ENCODE measurements at places on chromosomes 4 and X.

DNA sequence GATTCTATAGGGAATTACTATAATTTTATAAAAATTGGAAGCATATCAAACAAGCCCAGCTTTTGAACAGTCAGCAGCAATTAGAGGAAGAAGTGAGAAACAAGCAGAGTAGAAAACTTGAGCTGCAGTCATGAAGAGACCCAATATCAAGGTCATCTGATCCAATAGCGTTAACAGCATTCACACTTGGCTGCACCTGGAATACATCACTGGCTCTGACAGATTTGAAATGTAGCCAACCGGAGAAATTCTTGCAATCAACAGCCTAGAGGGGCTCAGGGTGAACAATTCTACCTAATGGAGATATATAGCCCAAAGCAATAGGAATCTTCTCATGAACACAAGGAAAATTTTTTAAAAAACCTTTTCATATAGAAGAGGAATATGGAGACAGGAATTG, 13.6 kb downstream of the DDX53 start:
- no peak for DNase-seq

DNA sequence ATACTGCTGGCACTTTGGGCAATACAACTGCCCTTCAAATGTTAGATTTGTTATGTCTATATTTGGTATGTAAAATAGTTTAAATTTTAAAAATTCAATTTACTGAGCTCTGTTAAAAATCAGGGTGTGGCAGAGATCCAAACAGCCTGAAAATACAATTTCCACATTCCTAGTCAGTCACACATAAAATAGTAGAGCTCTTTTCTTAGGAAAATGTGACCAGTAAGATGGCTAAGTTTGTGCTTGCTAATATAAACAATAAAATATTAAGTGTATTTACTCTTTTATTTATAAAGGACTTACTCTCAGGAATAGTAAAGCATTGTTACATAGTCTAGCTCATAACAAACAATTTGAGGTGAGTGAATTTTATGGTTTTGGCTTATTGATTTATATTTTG, 200.2 kb downstream of the DKK2 start:
- no peak for DNase-seq

GRCh38 chrX:121028419-121028818, 19.0 kb upstream of the GLUD2 start:
- DNase-seq = no peak

DNA sequence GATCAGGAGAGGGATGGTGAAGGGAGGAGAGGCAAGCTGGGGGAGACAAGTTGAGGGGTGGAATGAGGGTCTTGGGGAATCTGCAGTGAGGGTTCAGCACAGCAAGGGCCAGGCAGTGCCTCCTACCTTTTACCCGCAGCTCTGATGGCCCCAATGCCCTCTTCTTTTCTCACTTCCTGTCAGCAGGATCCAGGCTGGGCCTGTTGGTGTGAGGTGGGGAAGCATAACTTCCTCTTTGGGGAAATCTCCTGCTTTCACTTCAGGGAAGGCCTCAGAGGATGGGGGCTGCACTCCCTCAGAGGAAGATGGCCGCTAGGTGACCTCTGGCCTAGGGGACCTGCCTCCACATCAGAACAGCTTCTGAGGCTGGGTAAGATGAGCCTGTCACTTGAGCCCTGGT, 36.5 kb downstream of the EFNB1 start:
- DNase-seq = no peak

- DNase-seq = no peak
These were observed 148.6 kb downstream of the ARHGAP10 start for GRCh38 chr4:147880511-147880910.

- DNase-seq = no peak
These were observed 20.1 kb upstream of the SASH3 start for GRCh38 chrX:129759576-129760061.

- DNase-seq = no peak
These were observed 11.0 kb downstream of the DHRSX start for GRCh38 chrX:2489446-2490445.

- no peak for DNase-seq
These were observed 564.4 kb downstream of the TMA16 start for GRCh38 chr4:164058776-164059445.

- no peak for DNase-seq
These were observed 75.1 kb downstream of the PRKX start for GRCh38 chrX:3638280-3638873.

- no peak for DNase-seq
These were observed 39.4 kb downstream of the PPP1R2C start for GRCh38 chrX:42738552-42738951.

DNA sequence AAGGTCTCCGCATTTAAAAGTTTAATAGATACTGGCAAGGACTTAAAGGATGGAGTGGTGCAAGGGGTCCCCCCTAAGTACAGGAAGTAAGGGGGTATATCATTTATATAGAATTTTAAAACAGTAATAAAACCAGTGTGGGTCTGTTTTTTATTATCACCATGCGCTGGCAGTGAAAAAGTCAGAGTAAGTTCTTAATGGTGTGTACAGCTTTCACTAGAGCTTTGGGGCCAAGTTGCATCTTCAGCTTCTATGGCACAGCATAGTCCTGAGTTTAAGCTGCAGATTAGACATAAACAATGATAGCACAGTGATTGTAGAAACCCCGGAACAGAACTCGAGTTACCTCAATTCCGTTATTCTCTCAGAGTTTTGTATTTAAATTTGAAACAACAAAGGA, 27.6 kb downstream of the RHOH start:
- DNase-seq = no peak

DNA sequence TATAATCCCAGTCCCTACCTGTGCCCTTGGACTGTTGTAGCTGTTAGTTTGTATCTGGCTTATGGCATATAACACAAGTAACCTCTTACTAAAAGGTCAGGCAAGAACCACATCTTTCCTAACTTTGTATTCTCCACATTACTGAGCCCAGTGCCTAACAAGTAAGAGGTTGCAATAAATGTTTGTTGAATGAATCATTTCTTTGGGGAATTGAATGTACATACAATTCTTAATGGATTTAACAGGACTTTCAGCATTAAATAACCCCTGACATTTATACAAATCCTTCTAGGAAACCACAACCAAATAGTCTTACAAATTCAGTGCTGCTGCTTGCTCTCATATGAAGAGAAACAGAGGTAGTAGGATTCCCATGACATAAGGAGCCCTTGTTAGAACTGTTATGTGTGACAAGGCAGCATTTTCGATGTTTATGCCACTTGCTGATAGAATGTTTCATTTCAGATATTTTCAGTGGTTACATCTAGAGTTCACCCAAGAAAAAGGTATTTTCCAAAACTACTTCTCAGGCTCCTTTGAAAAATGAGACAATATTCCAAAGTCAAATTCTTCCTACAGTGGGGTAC, 62.0 kb downstream of the MBNL3 start:
- no peak for DNase-seq

DNA sequence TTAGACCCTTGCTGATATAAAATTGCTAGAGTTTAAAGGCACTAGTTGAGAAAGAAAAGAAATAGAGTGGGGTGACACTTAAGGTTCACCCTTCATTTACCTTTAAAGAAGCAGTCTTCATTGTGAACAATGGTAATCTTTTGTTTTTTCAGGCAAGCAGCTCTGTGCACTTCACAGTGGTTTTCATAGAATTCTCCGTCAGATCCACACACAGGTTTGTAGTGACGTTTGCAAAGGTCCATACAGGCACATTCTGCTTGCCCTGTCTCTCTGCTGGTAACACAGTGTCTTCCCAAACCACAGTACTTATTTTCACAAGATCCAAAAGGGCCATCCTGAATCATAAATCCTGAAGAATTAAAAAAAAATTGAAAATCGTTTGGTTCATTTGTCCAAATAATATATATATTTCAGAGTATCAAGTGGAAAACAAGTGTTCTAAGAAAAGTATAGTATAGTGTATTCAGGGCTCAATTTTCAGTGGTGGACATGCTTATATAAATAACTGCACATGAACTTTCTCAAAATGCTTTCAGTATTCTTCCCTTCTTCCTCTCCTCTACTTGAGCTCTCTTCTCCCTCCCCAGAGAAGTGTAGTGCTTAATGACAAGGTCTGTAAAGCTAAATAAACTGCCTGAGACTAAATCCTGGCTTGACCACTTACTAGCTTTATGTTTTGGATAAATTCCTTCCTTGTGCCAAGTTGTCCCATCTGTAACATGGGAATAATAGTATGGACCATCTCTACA, 243.3 kb downstream of the FSTL5 start:
- DNase-seq = no peak

DNA sequence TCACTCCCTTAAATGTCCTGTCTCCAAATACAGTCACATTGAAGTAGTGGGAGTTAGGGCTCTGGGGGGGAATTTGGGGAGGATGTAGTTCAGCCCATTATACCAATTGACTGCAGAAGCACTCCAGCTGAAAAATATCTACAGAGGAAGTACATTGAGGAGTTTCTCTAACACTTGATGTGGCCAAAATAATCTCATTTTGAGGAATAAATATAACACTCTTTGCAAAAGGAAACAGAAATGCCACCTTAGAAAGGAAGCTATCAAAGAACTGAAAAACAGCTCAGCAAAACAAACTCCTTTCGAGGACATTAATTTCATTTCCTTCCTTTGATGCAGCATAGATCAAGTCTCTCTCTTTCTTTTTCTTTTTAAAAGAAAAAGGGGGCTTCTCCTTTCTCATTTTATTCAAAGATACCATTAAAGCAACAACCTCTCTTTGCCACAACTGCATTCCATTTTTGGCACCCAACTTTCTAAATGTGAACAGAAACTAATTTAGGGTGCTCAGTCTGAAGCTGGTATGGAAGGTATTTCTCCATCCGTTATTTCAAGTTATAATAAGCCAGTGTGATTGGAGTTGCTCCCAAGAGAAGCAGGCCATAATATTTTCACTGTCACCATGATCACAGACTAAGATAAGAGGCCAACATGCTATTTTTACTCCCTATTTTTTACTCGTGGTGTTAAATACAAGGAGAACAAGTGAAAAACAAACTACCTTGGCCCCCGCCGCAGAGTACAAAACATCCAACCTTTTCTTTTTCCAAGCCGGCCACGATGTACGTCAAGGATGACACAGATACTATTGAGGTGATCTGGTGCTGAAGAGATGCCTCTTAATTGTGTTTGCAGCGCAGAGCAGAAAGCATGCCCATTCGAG, 230.4 kb upstream of the GATB start:
- DNase-seq = no peak

- no peak for DNase-seq
These were observed at the start of gene DCHS2 for GRCh38 chr4:154491341-154492271. TSS of gene DCHS2 (minus strand) at chr4:154491799. CDS start at chr4:154491355, 444 bp downstream.

GRCh38 chr4:453267-453666, 45.7 kb downstream of the ZNF721 start:
- no peak for DNase-seq
